ENCODE measurements at places on chromosomes 5 and 9.

DNA sequence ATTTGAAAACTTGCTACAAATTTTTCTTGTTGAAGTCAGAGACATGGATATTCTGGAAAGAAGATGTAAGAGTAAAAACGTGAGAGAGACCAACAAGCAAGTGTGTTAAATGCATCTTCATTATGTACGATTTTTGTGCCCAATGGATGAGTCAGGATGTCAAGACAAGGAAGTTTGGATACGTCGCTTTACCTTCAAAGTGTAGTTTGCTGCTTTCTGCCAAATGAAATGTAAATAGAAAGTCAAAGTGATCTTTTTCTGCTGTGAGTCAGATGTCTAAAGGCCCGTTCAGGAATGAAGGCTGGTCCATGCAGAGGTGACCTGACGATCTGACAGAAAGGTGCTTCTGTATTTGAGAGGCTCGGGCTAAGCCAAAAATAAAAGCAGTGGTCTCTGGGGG, 273.1 kb upstream of the PIK3R1 start:
- DNase-seq: no peak

DNA sequence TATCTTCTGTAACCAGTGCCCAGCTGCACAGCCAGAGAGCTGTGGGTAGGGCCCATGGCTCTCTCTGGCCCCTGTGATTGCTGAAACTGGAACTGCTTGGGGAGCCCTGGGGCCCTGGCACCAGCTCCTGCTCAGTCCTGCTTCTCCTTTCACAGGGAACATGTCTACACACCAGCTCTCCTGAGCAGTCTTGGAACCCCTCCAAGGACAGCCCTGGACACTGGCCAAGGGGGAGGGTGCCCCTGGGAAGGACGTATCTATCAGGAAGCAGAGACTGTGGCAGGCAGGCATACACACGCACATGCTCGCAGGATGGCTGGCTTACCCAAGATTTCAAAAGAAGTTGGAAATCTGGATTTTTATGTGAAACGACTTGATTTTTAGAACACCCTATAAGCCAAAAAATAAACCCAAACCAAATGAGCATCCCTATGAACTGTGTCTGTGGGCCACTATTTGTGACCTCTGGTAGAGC, 8.8 kb upstream of the TRAF1 start:
- no peak for DNase-seq

GRCh38 chr9:90998573-90998972, 197.0 kb downstream of the SYK start:
- DNase-seq: no peak

DNA sequence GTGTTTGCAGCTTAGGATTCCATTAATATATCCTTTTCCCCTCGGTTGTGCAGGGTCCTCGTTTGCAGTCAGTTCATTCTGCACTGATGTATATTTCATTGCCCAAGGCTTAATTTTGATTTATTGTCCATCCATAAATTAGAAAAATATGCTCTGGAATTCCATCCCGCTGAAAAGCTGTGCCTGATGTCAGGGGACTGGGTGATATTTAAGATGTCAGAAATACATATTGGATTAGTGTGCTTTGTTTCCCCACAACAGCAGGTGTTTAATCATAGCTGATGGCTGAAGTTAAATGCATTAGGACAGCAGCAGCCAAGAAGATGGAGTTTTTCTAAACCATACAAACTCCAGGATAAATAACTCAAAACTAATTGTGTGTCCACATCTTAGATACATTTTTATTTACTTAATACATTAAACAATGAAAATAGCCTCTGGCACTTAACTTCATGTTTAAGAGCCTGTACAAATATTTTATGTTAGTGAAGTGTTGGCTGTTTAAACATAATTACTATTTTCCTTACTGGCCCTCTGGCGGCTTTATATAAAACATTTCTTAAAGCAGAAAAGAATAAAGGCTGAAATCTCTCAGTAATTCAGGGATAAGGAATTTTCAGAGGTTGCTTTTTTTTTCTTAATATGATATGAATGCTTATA, 170.4 kb upstream of the TBCA start:
- DNase-seq: no peak

DNA sequence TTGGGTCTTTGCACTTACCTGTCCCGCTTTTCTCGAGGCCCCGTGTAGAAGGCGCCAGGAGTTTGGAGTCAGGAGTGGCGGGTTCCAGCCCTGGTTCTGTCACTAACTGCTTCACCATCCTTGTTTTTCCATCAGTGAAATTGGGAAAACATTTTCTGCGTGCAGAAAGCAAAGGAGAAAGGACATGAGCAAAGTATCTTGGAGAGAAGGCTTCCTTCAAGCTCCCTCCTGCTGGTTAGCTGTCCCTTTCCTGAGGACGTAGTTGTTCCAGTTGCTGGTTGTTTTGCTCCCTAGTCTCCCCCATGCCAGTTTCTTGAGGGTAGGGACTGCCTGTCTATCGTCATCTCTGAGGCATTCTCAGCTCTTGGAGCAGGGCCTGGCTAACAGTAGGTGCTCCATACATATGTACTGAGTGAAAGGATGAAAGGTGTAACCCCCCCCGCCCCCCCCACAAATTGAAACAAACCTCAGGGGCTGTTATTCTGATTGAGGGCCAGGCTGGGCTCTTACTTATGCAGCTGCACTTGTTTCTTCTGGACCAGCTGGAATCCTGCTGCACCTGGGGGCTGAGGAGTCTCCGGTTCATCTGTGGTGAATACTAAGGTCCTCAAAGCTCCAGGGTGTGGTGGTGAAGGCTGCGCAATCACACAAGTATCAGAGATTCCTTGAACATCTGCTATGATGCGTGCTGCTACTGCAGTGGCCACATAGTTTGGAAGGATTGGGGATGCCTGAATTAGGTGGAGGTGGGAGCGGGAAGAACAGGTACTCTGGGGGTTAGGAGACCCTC, 1.0 kb downstream of the SMIM3 start:
- DNase-seq: no peak

- DNase-seq: no peak
These were observed 20.2 kb upstream of the MED27 start for GRCh38 chr9:132099741-132100407.

DNA sequence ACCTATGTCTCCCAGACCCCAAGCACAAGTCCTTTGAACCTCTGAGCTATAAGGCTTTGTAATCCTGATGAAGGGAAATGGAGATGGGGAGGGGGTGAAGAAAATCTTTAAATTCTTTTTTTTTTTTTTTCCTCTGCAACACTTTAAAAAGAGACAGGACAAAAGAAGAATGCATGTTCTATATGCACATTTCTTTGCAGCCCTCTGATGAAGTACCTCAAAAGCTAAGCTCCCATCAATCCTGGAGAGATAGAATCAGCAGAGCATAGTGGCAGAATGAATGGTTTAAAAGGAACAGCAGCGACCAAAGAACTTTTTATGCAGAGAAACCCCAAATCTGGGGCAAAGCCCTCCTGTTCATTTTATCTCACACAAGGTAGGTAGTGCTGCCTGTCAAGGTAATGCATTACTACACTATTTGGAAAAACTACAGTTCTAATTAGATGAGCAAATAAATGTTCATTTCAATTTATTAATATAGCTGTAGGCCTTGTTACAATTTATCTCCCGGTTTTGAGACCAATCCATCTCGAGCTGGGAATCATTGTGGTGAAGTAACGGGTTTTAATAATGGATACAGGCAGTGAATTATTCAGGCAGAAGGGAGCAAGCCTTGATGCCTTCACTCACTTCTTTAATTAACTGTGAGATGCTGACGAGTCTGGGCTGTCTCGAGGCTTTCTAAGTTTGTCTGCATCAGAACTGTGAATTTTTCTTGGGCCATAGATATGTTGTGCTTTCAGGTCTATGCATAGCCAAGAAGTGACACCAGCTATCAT, 173.5 kb upstream of the ZNF608 start:
- no peak for DNase-seq

DNA sequence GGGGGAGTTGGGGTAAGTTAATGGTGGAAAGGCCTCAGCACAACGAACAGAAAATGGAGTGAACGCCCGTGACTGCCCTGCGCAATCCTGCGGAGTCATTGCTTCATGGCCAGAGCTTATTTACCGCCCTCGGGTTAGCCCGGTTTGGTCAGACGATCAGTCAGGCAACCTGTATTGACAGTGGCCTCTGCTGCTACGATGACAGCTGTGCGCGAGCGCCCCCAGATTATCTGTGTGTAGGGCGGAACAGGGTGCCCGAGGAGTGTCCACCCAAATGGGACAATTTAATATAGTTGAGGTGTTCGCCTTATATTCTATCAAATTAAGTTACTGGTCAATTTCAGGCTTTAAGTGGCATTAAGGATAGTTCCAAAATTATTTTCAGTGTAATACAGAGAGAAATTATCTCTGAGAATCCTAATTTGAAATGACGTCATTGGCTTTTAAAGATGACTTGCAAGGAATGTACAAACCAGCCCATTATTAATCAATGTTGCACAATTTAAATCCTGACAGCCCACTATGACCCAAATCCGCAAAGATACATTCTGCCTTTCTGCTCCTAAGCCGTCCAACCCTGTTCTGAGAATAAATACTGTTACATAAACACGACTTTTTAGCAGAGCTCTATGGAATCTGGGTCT, 879 bp upstream of the UBQLN1 start:
- peak; percentile 15 for DNase-seq

GRCh38 chr5:151222790-151223446, 974 bp downstream of the CCDC69 start:
- DNase-seq: no peak

GRCh38 chr9:117828466-117828865, 124.3 kb downstream of the TLR4 start:
- no peak for DNase-seq

DNA sequence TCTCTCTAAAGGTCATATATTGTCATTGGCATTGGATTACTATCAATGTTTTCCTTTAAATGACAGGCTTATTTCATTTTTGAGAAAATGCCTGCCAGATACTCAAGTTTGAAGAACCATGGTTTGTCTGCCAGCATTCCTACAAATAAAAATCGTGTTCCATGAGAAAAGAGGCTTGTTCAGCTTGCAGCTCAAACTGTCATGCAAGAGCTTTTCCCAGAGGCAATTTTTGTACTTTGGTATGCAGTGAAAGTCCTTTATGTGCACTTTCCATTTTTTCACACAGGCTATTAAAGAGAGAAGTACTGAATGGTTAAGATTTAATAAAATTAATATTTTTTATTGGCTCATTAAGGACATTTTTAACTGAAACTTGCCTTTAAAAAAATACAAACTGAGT, 110.4 kb downstream of the FBXO4 start:
- DNase-seq: no peak

DNA sequence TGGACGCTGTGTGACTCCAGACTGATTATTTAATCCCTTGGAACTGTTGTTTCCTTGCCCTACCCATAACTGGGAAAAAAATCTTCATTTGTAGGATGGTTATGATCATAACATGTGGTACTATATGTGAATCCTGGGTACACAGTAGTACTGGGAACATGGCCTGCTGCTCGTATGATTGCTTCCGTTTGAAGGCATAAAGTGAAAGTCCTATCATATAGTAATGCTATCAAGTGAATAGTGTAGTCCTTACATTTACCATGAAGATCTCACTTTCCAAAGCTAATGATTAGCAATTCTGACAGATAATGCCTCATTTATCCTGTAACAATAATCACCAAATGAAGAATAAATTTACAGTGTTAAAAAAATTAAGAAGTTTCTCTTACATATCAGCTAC, 53.2 kb downstream of the MEF2C start:
- DNase-seq: no peak

DNA sequence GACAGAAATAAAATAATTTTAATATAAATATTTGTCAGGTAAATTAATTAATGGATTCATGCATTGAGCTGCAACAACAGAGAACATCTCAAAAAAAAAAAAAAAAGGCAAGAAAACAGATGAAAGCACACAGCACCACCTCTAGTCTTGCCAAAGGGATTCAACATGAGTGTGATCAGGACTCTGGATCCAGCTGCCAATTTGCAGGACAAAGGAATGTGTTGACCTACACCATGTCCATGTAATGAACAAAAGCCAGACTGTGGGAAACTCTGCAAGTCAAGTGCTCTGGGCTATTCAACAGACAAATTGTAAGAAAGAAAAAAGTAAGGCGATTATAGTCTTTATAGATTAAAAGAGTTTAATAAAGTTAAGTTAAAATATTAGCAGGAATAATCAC, 769.3 kb downstream of the TLR4 start:
- no peak for DNase-seq

DNA sequence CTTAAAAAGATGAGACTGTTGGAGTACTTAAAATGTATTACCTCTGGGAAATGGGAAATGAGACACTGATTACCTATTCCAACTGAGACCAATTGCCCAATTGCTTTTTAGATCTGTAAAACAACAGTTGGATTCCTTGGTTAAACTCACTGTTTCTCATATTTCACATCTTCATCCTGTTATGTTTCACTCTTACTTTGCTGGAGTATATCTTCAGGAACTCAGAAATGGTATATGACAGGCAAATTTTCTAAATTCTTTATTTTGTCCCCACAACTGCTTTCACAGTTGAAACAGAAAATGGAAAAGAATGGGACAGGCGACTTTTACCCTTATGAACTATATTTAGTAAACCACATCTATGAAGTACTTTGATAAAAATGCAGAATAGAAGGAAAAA, 8.7 kb upstream of the CETN3 start:
- DNase-seq: no peak

DNA sequence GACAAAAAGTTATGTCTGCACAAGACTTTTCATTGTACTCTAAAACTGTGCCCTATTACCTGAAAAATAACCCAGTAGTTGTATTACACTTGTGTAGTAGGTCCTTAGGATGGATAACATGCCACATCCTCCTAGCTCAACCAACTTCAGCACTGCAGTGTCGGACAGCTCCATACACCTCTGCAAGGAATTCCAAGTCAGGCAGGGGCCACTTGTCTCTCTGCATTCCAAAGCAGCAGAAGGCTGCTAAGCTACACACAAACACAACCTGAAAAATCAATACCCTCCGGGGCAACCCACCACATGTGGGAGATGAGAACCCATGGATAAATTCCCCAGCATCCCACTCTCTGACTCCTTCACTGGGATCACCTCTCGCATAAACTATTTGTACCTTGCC, 50.2 kb downstream of the MED10 start:
- DNase-seq: no peak

GRCh38 chr9:128215491-128216409, 12.6 kb downstream of the DNM1 start:
- DNase-seq: no peak

DNA sequence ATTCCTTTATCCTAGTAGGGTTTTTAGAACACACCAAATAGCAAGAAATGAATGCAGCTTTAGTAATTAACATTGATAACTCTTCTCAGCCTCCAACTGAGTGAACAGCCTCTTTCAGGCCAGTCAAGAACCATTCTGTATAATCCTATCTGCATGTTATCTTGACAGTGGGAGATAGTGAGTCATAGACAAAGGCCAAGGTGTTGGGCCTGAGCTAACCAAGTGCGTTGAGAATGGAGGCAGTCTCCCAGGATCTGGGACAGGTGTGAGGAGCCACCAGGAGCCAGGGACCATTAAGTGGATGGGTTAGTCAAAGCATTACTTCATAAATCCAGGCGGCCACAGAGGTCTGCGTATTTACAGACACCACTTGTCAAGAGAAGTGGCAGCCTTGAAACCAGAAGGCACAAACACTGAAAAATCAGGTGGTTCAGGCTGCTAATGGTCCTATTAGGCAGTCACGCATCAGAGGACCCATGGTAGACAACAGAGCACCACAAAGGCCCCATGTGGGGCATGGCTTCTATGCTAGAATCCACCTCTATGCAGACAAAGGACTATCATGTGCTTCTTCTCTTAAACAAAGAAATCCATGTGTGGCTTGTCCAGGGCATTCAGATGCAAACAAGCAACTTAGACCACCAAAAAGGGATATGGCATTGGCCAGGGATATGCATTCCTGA, 409.7 kb upstream of the PIK3R1 start:
- no peak for DNase-seq
